ENCODE measurements at places on chromosomes 5 and 9. TPM values are rescaled to one million over a fixed set of nuclear protein-coding genes. Genes with fewer than 3 reads are reported as not detected.

The TRPM6 gene
- total RNA-seq: 0.73 TPM

The LEAP2 gene
- total RNA-seq: 0.36 TPM

The PCDHGA6 gene
- total RNA-seq: 2.1 TPM

The PCDHA13 gene
- total RNA-seq: not detected

The NOTCH1 gene
- total RNA-seq: 14.7 TPM

The DENND4C gene
- 64.6 TPM for total RNA-seq

The SLC22A4 gene
- 0.67 TPM for total RNA-seq

The CEP78 gene
- total RNA-seq: 27.6 TPM

The NEURL1B gene
- total RNA-seq: 1.5 TPM

The ST8SIA4 gene
- total RNA-seq: 0.33 TPM

The BTNL8 gene
- not detected for total RNA-seq

The ANKRD31 gene
- under 0.01 TPM for total RNA-seq

The SNCB gene
- 0.36 TPM for total RNA-seq

The SLC35A4 gene
- 52.9 TPM for total RNA-seq

The TRPM3 gene
- total RNA-seq: 1.5 TPM

The GALNT12 gene
- total RNA-seq: 3.8 TPM

Data from melanocyte of skin (primary cell).